ENCODE measurements at places on chromosomes 12 and 14.

DNA sequence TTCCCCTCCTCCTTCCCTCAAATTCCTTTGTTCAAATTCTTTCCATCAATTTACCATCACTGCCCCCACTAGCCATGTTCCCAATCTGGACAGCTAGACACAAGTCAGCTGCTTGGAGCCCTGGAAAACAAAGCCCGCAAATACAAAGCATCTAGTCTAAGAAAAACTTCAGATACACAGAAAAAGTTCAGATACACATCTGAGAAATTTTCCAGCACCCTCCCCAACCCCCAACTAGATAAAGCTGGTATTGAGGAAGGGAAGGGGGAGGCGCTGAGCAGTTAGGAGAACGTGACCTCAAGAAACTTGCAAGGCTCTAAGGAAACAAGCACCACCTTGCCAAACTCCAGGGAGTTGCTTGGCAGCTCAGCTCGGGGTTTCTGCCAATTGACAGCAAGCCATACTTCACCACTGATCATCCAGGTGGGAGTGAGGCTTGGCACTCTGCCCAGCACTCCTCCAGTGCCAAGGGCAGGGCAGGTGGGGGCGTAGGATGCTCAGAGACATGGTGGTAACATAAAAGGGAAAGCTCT, 5.1 kb upstream of the CNIH1 start:
- DNase-seq: no peak

DNA sequence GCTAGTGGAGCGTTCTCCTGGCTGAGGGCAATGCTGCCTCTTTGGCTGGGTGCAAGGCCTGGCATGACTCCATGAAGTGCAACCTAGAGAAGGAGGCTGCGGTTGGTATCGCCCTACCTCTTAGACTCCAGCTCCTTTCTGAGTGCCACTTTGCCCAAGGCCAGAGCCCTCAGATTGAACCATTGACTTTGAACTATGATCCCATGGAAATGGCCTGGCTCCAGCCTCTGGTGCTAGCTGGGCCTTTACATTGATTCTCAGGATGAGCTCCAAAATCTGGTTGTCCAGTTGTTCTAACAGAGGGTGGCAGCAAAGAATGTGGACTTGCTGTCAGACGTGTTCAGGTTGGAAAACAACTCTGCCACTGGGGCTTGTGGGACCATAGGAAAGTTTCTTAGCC, 16.1 kb upstream of the SMOC1 start:
- no peak for DNase-seq

GRCh38 chr12:48351022-48351708, 446 bp upstream of the ZNF641 start:
- peak; percentile 59 for DNase-seq

DNA sequence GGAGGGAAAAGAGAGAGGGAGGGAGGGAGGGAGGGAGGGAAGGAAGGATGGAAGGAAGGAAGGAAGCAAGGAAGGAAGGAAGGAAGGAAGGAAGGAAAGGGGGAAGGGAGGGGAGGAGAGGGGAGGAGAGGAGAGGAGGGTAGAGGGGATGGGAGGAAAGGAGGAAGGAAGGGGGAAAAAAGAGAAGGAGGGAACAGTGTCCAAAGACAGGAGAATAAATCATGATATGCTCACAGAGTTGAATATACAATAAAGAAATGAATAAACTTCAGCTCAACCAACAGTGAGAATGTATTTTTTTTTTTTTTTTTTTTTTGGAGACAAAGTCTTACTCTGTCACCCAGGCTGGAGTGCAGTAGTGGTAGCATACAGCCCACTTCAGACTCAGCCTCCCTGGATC, 4.0 kb downstream of the OR6J1 start:
- DNase-seq: no peak

GRCh38 chr12:57771236-57771872, 551 bp downstream of the METTL1 start:
- DNase-seq: peak; percentile 78

DNA sequence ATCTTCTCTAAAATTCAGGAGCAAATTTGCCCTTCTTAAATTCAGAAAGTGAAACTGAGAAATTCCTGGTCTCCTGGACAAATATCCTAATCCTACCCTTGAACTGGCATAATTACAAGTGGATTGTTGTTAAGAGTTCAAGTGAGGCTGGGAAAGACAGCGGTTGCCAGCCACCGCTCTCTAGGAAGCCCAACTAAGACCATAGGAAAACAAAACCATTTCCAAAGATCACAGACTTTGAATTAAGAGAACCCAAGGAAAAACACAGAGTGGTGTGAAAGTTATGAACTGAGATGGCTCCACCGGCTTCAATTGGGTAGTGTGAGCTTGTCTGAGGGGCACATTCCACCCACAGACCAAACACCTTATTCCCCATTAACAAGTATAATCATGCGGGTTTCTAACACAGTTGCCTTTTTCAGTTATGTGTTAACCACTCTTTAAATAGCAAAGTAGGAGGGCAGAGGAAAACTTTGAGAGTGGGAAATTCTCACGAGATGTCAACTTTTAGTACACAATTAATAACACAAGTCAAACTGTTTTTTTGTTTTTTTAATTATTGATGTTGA, 1628.8 kb upstream of the SEL1L start:
- DNase-seq: no peak

DNA sequence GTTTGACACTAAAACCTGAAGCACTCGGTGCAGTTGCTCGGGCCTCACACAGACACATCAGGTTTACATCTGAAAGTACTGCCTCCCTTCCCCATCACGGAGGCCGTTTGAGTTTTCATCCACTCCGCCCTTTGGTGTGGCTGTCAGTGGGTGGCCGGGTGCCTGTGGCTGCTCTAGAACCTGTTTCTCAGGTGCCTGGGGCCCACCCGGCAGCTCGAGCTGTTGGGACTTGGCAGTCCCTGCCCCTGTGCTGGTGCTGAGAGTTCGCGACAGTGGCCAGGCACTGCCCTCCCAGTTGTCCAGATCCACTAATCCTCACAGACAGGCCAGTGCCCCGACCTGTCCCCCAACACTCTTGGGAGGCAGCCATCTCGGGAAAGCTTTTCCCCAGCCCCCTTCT, 22.4 kb downstream of the XRCC3 start:
- no peak for DNase-seq

- DNase-seq: no peak
These were observed 159.4 kb upstream of the PLEKHG7 start for GRCh38 chr12:92543359-92543758.

DNA sequence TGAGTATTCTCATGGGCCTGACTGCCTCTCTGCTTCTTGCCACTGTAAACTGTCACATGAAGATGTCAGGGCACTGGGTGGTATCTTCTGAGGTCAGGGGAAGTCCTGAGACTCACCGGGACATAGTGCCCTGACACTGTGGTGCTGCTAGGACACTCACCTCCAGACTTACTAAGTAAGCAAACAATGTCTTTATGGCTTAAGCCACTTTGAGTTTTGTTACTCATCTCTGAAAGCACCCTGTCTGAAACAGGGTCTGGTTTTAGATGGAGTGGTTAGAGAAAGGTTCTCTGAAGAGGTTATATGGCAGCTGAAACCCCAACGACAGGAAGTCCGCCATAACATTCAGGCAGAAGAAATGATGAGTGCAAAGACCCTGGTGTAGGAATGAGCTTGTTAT, 22.7 kb downstream of the GPR19 start:
- DNase-seq: no peak

DNA sequence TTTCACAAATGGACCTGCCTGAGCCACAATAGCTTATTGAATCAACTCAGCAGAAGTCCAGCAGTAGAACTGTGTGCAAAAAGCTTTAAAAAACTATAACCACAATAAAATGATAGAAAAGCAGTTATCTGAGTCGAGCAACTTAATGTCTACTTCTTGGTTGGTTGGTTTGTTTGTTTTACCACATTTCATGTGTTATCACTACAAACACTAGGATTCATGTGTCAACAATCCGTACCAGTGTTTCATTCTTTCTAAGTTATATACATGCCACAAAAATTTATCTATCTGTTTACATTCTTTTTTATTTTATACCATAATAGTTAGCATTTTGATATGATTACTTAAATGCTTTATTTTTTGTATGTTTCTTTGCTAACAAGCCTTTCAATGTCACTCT, 339.0 kb downstream of the KCNH5 start:
- DNase-seq: no peak

DNA sequence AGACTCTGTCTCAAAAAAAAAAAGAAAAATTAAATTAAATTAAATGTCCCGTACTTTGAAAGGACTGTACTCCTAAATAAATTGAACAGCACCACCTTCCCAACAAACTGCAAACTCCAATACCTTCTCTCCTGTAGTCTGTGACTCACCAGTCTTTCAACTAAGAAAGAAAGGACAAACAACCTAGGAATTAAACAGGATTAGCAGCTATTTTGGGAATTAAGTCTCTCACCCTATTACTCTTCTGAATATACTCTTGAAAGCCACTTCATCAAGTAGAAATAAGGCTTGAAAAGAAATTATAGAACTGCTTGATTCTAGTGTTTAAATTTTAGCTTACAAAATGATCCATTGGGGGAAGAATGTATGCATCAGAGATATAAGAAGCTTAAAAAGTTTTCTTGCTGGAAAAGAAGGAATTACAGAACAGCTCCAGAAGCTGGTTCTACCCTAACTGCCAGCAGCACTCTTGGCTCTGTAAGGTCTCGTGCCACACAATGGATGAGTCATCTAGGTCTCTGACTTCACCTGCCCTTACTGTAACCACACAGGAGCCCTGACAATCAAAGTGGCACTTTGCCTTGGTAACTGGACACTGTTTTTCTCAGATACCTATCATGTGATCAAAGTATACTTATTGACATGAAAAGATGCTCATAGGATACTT, 57.0 kb upstream of the CERS5 start:
- no peak for DNase-seq

DNA sequence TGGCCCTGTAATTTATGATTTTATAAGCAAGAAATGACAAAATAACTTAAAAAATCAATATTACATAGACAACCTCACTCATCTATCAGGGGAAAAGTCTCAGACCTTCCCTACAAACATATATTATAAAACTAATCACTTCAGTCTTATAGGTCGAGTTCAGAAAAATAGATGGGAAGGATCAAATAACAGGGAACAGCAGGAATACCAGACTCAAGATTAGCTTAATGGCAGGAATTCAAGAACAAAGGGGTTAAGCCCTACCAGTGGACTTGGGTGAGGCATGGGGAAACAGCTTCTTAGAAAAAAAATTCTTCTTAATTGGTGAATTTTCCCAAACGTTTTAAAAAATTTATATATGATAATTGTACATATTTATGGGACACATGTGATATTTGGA, 51.6 kb upstream of the CRY1 start:
- DNase-seq: no peak
